ENCODE measurements at places on chromosomes 12 and 14.

DNA sequence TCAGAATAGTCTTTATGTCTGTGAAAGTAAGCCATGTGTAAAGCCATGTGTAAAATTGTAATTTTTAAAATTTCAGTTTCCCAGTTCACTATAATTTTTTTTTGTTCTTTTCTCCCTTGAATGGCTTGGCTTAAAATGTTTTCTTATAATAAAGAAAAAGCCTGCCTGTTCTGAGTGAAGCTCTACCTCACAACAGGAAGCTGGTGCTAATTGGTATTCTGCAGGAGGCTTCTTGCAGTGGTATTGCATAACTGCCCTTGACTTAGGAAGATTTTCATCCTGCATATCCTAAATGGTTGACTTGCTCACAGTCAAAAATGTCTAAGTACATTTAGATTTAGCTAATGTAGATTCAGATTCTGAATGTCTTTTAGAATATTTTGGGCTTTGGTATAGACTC lies 49.5 kb downstream of the ATP2A2 start:
- no peak for DNase-seq

GRCh38 chr12:15710860-15711510 lies 78.2 kb downstream of the EPS8 start:
- DNase-seq: no peak

- DNase-seq: no peak
Observed at GRCh38 chr12:39685854-39686657, 66.5 kb upstream of the ABCD2 start.

DNA sequence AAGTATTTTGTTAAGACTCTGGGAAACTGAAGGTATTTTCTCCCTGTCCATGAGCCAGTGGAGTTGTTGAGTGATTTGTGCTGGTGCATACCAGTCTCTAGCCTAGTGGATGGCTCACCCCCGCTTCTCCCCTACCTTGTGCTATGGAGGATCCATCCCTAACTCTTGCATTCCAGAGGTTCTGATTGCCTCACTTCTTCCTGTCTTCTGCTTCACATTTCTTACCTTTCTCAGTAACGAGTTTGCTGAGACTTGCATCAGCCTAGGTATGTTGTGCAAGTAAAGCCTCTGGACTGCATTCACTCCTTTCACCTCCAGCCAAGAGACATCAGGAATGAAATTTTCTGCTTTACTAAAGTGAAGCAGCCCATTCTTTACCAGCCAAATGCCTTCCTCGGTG lies 391.6 kb downstream of the ZFP36L1 start:
- no peak for DNase-seq

DNA sequence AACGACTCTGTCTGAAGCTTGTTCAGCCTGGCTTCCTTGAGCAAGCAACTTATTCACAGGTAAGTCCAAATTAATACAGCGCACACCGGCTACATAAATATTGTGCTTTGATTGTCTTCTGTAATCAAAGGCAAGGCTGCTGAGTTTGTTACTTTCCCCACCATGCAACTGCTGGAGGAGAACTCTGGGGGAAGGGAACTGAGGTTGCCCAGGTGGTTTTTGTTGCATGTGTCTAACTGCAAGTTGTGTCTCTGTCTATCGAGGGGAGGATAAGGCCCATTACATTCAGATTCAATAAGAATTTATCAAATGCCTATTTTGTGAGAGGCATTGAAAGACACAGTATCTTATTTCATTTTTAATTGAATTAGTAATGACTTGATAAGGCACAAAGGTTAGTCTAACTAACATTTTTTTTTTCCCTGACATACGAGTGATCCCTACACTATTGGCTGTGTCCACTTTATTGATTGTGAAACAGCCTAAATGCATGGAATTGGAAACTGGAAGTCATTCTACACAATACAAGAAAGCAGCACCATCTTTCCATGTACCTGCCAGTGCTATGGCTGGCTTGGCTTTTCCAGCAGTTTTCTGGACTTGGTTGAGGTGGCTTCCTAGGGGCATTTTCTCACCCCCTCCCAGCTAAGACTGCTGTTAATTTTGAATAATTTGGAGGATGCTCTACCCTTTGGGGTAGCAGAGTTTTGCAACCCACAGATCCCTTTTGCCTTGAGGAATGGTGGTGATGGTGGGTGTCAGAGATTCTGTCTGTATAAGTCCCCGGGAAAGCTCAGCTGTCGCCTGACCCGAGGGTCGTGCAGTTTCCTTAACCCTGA lies 951 bp upstream of the CHST11 start:
- no peak for DNase-seq

GRCh38 chr12:1853716-1854115 lies 33.4 kb downstream of the LRTM2 start:
- no peak for DNase-seq

DNA sequence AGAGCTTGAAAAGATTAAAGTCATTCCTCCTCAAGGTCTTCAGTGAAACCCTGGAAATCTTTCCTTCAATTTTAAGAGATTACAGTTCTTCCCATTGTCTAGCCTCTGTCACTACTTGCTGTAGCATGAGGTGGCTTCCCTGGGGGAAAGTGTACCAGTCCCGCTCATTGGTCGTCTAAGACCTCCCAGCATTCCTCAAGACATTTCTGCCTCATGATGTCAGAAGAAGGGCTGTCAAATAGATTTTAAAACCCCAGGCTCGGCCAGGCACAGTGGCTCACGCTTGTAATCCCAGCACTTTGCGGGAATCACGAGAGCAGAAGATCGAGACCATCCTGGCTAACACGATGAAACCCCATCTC lies 46.7 kb downstream of the SMUG1 start:
- no peak for DNase-seq

- DNase-seq: no peak
Observed at GRCh38 chr14:75191100-75191499, 14.7 kb upstream of the TMED10 start.

GRCh38 chr14:26887847-26888246 lies 290.0 kb upstream of the NOVA1 start:
- no peak for DNase-seq

GRCh38 chr12:54428050-54429013 lies 9.3 kb upstream of the ITGA5 start:
- no peak for DNase-seq

- no peak for DNase-seq
Observed at GRCh38 chr12:95014554-95014953, 11.1 kb upstream of the NDUFA12 start.

- peak; percentile 17 for DNase-seq
Observed at GRCh38 chr12:106226884-106227640, 20.8 kb downstream of the CKAP4 start.

GRCh38 chr12:83954071-83954789 lies 958.4 kb downstream of the SLC6A15 start:
- no peak for DNase-seq

- DNase-seq: no peak
Observed at GRCh38 chr12:111748151-111748672, 18.5 kb upstream of the ALDH2 start.

GRCh38 chr12:120314220-120314619 lies 12.1 kb downstream of the SIRT4 start:
- DNase-seq: no peak

DNA sequence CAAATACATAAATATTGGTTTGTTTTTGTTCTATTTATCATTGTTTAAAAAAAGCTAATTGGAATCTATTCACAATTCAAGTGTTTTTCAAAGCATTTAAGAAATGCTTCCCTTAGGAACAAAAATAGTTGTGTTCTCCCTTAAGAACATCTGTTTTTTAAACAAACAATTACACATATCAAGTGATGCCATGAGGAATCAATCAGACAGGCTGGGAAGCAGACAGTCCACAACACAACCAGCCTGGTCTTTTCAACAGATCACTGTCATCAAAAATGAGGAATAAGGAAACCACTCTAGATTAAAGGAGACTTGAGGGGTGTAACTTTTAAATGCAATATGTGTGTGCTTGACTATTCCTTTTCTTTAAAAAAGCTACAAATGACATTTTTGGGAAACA lies 25.5 kb downstream of the GALC start:
- DNase-seq: no peak

DNA sequence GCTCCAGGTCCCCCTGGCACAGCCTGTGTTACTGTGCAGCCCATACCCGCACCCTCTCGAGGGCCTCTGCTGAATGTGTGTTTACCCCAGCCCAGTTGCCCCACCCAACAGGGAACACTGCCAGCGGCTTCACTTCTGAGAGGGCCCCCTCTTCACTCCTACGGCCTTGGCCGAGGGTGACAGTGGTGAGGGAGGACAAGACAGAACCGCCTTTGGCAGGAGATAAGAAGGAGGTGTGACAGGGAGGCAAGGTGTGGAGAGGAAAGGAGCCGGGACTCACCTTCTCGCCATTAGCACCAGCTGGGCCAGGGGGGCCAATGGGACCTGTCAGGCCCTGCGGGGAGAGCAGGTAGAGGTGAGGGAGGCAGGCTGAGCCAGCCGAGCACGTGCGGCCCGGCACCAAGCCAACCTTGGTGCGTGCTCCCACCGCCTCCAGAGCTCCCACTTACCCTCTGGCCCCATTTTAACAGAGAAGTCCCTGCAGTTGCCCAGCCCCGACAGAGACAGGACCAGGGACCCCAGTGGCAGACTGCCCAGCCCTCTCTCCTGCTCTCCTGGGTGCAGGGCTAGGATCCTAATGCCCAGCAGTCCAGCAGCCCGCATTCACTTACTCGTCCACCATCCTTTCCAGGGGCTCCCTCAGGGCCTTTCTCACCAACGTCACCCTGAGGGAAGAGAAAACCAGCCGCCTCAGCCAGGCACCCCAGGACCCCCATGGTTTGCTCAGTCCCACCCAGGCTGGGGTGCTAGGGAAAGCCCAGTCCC lies 18.3 kb downstream of the TMEM106C start:
- DNase-seq: no peak

GRCh38 chr12:53729644-53730043 lies 2.4 kb upstream of the CALCOCO1 start:
- no peak for DNase-seq

GRCh38 chr12:114335607-114336006 lies 70.3 kb downstream of the TBX5 start:
- DNase-seq: no peak

DNA sequence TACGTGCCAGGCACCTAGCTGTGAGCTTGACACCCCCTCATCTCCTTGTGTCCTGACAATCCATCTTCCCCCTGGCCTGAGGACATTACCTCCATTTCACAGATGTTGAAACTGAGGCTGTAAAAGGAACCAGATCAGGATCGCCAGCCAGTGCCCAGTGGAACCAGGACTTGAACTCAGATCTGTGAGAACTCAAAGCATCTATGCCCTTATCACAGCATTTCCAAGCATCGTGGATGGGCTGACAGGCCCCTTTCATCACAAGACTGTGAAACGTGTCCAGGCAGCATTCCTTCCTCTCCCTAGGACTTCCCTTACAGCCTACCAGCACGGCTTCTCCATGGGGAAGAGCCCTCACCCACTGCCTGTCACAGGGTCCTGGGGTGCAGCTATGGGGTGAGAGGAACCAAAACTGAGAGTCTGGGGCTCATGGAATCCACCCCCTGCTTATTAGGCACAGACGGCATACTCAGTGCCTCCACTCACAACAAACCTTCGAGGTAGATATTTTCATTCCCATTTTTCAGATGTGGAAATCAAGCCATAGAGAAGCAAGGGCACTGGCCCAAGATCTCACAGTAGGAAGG lies 26.9 kb downstream of the CMKLR1 start:
- DNase-seq: no peak

DNA sequence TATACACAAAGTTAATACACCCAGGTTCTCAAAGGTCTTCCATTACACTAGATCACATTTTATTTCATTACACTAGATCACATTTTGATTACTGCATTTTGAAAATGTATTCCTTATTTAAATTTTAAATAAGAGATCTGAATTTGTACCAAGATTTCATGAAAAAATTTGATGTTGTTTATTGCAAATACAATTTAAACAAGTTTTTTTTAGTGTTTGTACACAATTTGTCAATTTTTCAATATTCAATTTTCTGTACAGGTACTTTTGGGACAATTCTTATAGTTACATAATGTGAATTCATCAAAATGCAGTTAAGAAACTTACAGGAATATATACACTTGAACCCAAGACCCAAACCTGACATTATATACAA lies 14.3 kb downstream of the SLC38A2 start:
- DNase-seq: no peak

GRCh38 chr14:81313200-81313599 lies 86.9 kb downstream of the STON2 start:
- DNase-seq: no peak

GRCh38 chr12:64255249-64255648 lies 33.2 kb upstream of the KICS2 start:
- DNase-seq: no peak

DNA sequence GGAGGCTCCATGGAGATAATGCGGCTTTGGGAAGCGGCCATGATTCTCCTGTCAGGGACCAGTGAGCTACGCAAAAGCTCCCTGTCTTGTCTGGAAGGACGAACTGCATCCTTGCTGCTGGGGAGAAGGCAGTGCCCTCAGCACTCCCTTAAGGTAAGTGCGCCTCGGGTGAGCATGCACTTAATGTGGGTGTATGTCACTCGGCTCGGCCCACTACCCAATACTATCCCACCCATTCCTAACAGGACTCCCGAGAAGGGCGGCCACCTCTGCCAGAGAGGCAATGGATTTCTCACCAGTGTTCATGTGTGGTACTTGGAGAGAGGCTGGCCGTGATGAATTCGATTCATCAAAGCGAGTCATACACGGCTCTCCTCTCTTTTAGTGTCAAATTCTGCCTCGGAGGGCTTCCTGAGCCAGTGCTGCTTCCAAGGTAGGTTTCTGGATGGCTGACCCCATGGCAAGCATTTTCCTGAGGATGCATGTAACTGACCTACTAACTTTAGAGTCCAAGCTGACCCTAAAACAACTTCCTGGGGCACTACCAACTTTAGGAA lies 151.7 kb upstream of the RTL1 start:
- no peak for DNase-seq

- no peak for DNase-seq
Observed at GRCh38 chr12:56208006-56208405, 13.7 kb downstream of the RNF41 start.

- DNase-seq: no peak
Observed at GRCh38 chr14:27672047-27672446, 1074.2 kb upstream of the NOVA1 start.

- no peak for DNase-seq
Observed at GRCh38 chr12:6767353-6768319, 1.5 kb downstream of the PTMS start.

DNA sequence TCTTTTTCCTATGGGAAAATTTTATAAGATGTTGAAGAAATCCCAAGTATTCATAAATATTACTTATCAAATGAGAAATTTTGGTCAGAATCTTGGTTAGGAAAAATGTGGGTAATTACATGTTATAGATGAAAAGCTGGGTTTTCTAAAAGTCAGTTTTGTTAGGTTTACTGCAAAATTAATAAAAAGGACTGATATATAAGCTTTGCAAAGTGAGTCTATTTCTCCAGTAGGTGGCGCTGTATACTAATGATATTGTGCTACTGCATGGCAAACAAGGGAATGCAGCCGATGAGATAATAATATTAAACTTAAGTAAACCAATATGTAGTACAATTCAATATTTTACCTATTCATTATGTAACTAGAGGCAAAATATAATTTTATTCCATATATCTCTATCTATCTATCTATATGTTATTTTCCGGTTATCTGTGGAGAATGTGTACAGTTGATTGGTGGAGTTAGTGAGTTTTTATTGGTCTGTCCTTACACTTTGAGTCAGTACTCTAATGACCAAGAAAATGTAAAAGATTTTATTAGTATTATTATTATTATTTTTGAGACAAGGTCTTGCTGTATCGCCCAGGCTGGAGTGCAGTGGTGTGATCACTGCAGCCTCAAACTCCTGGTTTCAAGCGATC lies 32.9 kb downstream of the MIPOL1 start:
- peak; percentile 68 for DNase-seq

- DNase-seq: no peak
Observed at GRCh38 chr14:60225265-60225664, 23.8 kb upstream of the PPM1A start.

GRCh38 chr12:3603576-3603975 lies 112.6 kb downstream of the PRMT8 start:
- DNase-seq: no peak

GRCh38 chr12:1878214-1878613 lies 40.2 kb downstream of the CACNA2D4 start:
- DNase-seq: no peak
